ENCODE measurements at places on chromosomes 16 and 17.

- DNase-seq = no peak
Observed at GRCh38 chr17:47686276-47686635, 7.7 kb upstream of the TBKBP1 start.

GRCh38 chr16:22728167-22728836, 85.7 kb upstream of the HS3ST2 start:
- DNase-seq = no peak

DNA sequence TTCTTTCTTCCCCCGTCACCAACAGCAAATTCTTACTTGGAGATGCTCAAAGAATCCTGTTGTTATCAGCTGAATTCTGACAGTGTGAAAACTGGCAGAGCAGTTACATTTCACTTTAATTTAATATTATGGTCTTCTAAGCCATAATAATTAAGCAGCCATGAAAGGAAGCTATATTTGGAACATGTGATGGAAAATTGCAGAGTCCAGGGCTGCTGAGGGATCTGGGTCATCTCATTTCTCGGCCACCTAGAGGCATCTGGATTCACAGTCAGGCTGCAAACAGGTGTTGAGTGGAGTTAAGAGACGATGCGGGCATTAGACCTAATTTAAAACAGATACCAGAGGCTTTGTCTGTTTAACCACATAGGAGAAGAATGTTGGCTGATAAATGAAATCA, 38.4 kb downstream of the CHD9NB start:
- no peak for DNase-seq

DNA sequence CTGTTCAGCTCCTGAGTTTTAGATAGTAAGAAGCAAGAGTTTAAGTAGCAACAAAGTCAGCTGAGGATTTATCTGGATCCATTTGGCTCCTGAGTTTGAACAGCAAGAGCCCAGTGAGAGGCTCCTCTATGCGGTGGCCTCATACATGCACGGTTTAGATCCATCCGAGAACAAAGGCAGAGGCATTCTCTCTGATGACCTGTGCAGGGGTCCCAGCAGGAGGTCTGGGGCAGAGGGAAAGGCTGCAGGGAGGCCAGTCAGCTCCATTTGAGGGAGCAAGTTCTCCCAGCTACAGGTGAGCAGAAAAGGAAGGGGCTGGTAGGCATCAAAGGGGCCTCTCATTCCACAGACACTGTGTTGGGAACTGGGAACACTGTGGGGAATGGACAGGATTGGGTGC, 16.5 kb downstream of the PITPNM3 start:
- no peak for DNase-seq

- DNase-seq = no peak
Observed at GRCh38 chr17:73103641-73104335, 11.3 kb upstream of the SLC39A11 start.

GRCh38 chr17:80364091-80364691, 50.8 kb upstream of the ENDOV start:
- DNase-seq = no peak

DNA sequence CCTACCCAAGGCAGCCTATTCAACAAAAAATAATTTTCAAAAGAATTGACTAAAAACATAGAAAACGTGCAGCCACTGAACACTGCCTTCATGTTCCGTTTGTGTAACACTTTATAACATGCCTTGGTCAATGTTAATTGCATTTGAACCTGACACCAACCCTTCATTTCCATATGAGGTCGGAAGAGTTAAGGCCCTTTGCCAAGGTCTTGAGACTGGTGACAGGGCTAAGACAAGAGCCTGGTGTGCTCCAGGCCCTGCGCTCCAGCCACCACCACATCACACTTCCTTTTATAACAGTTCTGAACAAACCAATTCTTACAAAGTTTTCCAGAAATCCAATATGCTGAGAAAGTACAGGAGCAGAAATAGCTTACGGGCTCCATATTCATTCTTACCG, 4.2 kb downstream of the BBS2 start:
- DNase-seq = no peak

GRCh38 chr17:76446449-76447231, 6.3 kb downstream of the UBE2O start:
- DNase-seq = no peak

GRCh38 chr17:76497979-76498875, 3.0 kb downstream of the RHBDF2 start:
- DNase-seq = peak; percentile 63

GRCh38 chr17:74782571-74782970, 6.4 kb upstream of the NAT9 start:
- no peak for DNase-seq
